ENCODE measurements at places on chromosomes 5 and 9. TPM values are rescaled to one million over a fixed set of nuclear protein-coding genes. Genes with fewer than 3 reads are reported as not detected.

DNA sequence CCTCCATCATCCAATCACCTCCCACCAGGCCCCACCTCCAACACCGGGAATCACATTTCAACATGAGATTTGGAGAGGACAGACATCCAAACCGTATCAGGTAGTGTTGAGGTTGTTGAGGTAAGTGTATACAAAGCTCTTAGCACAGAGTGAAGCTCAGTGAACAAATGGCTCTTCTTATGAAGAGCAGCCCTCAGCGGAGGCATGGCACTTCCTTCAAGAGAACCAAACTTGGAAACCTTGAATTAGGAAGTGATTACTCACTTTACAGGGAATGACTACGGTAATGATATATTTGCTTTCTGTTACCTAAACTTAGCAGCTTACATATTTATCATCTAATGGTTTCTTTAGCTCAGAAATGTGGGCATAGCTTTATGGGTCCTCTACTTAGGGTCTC lies 92.8 kb downstream of the IQGAP2 start:
- no peak for DNase-seq

The DEPDC1B gene
- 31.0 TPM for polyA plus RNA-seq

DNA sequence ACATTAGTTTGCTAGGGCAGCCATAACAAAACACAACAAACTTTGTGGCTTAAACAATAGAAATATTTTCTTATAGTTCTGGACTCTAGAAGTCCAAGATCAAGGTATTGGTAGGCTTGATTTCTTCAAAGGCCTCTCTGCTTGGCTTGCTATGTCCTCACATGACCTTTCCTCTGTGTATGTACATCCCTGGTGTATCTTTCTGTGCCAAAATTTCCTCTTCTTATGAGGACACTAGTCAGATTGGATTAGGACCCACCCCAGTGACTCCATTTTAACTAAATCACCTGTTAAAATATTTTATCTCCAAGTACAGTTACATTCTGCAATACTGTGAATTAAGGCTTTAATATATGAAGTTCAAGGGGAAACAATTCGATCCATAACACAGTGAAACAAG lies 168.9 kb upstream of the CCNH start:
- DNase-seq, result no peak

GRCh38 chr9:17622141-17622540 lies 43.3 kb downstream of the SH3GL2 start:
- DNase-seq, result no peak

DNA sequence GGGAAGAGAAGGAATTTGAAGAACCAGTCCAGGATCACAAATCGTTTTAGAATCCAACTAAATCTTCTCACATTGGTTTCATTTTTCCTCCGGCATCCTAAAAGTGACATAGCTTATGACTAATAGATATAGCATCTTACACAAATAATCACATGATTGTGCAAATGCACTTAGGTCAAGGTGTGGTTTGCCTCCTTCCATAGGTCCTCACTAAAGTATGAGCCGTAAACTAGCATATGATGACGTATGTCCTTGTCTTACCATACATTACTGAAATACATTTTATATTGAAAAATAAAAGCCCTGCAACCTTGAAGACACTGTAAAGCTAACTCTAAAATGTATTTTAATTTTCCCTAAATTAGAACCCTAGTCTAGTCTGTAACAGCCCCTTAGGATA lies 362.7 kb upstream of the ADAMTS16 start:
- DNase-seq, result no peak

DNA sequence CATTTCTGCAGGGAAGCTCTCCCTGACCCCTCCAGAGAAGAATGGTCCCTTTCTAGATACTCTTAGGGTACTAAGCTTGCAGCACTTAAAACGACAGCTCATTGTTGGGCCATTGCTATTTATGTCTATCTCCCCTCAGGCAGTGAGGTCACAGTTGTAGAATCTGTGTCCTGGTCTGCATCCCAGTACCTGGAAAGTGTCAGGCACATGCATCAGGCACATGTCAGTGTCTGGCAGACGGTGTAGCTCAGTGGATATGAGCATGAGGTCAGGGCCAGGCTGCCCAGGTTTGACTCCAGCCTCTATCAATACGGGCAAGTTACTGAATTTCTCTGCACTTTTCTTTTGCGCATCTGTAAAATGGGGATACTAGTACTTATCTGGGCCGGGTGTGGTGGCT lies 22.2 kb upstream of the EEIG1 start:
- no peak for DNase-seq

DNA sequence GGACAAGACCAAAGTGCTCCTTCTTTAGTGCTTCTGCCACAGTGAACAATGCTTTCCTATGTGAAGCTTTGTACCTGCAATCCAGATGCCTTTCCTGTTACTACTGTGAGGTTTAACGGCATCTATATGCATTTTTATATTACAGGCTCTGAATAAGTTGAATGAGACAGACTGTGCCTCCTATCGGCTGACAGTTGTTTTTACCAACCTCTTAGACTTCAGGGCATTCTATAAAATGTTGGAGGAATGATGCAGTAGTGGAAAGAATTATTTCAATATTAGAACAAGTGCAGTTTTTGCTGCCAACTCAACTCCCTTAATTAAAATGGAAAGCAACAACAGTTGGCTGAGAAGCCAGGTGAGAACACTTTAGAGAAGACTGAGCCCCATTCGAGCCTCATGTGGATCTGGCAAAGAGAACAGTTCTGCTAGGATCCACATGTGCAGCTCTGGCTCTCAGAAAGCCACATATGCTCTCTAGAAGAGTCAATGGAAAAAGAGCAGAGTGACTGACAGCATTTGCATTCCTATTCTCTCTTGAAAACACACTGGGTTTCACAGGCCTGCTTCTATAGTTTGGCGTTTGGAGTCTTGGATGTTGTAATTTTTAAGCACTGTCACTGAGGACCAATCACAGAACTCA lies 147.5 kb downstream of the LURAP1L start:
- DNase-seq, result no peak

- DNase-seq, result no peak
Observed at GRCh38 chr5:54608423-54609085, 91.0 kb downstream of the SNX18 start.

DNA sequence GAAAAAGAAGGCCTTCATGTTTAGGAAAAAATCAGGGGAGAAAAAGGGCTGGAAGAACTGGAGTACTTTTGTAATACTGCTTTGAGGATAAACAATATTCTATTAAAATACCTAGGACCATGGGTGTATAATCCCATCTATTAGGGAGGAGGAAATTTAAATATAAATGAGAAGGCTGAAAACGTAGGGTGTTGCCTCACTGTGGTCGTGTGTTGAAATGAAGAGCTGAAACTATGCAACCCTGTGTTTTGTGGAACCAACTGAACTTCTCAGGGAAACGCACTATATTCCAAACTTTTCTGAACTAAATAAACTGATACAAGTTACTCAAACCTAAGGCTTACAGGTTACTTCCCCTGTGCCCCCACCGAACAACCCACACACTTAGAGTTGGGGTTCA lies 4.5 kb upstream of the CNTLN start:
- DNase-seq, result no peak

The SPINK4 gene
- polyA plus RNA-seq, result not detected

GRCh38 chr5:141928051-141928450 lies 4.4 kb downstream of the DELE1 start:
- no peak for DNase-seq

Data from right renal cortex interstitium (tissue), 3 donors.